Right kidney (tissue), 9 donors: ENCODE measurements at places on chromosomes 6 and 20.

- DNase-seq, result no peak
Measured at GRCh38 chr20:62891111-62891510, 29.5 kb upstream of the TCFL5 start.

DNA sequence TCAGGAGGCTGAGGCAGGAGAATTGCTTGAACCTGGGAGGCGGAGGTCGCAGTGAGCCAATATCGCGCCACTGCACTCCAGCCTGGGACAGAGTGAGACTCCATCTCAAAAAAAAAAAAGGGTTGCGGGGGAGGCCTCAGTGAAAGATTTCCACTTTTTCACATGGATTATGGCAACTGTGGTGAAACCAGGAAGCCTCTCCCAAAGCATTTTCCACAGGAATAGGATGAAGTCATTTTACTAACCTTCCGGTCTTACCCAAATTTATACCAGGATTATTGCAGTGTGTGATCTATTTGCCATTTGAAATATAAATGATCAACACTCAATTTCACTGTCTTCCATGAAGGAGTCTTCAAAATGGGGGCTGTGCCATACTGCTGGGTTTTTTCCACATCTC is 93.6 kb upstream of the FAM8A1 start:
- DNase-seq, result no peak

DNA sequence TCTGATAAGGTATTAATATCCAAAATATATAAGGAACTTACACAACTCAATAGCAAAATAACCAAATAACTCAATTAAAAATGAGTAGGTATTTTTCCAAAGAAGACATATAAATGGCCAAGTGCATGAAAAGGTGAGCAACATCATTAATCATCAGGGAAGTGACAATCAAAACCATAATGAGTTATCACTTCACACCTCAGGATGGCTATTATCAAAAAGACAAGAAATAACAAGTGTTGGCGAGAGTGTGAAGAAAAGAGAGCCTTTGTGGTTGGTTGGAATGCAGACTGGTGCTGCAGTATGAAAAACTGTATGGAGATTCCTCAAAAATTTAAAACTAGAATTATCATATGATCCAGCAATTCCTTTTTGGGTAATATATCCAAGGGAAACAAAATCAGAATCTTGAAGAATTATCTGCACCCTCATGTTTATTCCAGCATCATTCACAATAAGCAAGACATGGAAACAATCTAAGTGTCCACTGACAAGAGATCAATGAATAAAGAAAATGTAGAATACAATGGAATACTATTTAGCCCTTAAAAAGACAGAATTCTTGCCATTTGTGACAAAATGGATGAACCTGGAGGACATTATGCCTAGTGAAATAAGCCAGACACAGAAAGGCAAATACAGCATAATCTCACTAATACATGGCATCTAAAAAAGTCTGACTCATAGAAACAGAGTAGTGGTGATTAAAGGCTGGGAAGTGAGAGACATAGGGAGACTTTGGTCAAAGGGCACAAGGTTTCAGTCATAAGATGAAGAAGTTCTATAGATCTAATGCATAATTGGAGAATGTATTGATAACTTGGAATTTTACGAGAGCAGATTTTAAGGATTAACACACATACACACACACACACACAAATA is 175.6 kb downstream of the FOXA2 start:
- no peak for DNase-seq

DNA sequence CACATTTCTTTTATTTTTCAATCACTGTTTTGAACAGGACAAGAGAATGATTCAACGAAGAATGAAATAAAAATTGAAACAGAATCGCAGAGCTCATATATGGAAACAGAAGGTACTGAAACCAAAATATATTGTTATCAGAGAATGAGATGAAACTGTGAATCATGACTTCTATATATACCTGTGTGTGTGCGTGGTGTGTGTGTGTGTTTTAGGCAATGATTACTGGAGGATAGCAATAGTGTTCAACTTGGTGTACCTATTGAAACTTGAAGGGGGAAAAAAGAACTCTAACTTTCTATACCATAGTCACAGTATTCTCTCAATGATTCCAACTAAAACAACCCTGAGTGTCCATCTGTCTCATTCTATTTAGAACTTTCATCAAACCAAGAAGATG is 586.6 kb downstream of the KIF16B start:
- DNase-seq, result no peak

DNA sequence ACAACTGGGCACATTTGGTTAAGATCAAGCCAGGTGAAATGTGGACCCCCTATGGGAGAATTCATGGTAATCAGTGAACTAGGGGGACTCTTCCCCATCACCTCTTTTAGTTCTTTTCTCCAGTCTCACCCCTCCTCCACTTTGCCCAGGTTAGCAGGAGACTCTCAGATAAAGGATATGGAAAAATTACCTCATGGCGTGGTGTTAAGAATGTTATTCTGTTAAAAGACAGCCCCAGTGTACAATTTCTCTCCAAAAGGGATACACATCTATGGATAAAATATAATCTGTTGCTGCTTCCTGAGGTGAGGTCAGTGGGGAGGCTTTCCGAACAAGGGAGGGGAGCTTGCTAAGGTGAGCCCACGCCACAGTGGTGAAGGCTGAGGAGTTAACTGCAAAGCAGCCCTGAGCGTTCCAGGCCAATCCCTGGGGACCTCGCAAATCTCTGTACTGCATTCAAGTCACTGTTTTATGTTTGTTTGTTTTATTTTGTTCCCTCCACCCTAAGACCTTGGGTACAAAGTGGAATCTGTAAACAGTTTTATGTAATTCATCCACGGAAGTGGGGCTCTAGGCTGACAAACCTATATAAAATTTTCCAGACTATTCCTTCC is 52.0 kb downstream of the ADGRF1 start:
- no peak for DNase-seq

DNA sequence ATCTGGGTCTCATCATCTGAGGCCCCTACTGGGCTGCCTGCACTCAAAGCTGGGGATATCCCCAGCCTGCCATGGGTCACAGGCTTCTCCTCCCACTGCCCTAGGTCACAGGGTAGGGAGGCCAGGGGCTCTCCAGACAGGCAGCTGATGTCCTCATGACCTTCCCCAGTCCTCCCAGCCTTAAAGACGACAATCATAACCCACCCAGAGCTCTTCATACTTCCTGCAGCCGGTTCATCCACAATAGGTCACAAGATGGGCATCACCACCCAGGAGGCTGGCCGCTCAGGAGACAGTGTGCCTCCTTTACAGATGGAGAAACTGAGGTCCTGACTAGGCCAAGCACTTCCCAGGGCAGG is 15.2 kb downstream of the TFEB start:
- DNase-seq, result no peak
